Hindlimb muscle (tissue), 1 donor: ENCODE measurements at places on chromosomes 3 and 15. TPM values are rescaled to one million over a fixed set of nuclear protein-coding genes. Genes with fewer than 3 reads are reported as not detected.

Gene HTR3E
- polyA plus RNA-seq, result 0.14 TPM

Gene THRB
- polyA plus RNA-seq, result 1.3 TPM

Gene ZBTB20
- polyA plus RNA-seq, result 5.1 TPM

Gene KAT2B
- polyA plus RNA-seq, result 22.0 TPM

Gene LXN
- polyA plus RNA-seq, result 17.8 TPM

Gene AGBL1
- 11.7 TPM for polyA plus RNA-seq

Gene APOD
- polyA plus RNA-seq, result 36.5 TPM

Gene FOXL2NB
- polyA plus RNA-seq, result 0.08 TPM

Gene FMN1
- 1.6 TPM for polyA plus RNA-seq

Gene AQP9
- polyA plus RNA-seq, result 0.12 TPM

Gene FURIN
- 35.3 TPM for polyA plus RNA-seq

Gene CCDC54
- 3.8 TPM for polyA plus RNA-seq

Gene CEP70
- polyA plus RNA-seq, result 19.0 TPM

Gene XCR1
- 0.35 TPM for polyA plus RNA-seq

Gene KCNAB1
- 3.8 TPM for polyA plus RNA-seq

Gene SLC38A3
- 3.3 TPM for polyA plus RNA-seq

Gene GABRB3
- polyA plus RNA-seq, result 2.3 TPM

Gene TERC
- polyA plus RNA-seq, result not detected

Gene PLA2G4D
- 0.08 TPM for polyA plus RNA-seq

Gene B3GALNT1
- 18.2 TPM for polyA plus RNA-seq

Gene CHDH
- 0.97 TPM for polyA plus RNA-seq

Gene LSAMP
- polyA plus RNA-seq, result 8.6 TPM

Gene EPHB3
- polyA plus RNA-seq, result 42.4 TPM

Gene SKOR1
- polyA plus RNA-seq, result 0.67 TPM

Gene SLC22A13
- polyA plus RNA-seq, result 0.18 TPM

Gene TMCO5A
- polyA plus RNA-seq, result not detected

Gene ANKUB1
- polyA plus RNA-seq, result not detected

Gene ESYT3
- polyA plus RNA-seq, result 15.9 TPM

Gene PCOLCE2
- 1.0 TPM for polyA plus RNA-seq

Gene ATP8B4
- 4.3 TPM for polyA plus RNA-seq

Gene CLDN18
- polyA plus RNA-seq, result 0.44 TPM

Gene FGF12
- polyA plus RNA-seq, result 2.9 TPM

Gene DNAH12
- polyA plus RNA-seq, result 0.50 TPM

Gene RTP4
- polyA plus RNA-seq, result 0.25 TPM

Gene GPR62
- 0.67 TPM for polyA plus RNA-seq

Gene KNL1
- 9.0 TPM for polyA plus RNA-seq

Gene IL5RA
- not detected for polyA plus RNA-seq

Gene KNG1
- polyA plus RNA-seq, result 0.06 TPM

Gene NR2C2
- polyA plus RNA-seq, result 37.2 TPM

Gene NPAP1
- not detected for polyA plus RNA-seq

Gene GPR149
- 0.14 TPM for polyA plus RNA-seq

Gene LRRC31
- not detected for polyA plus RNA-seq

Gene DUOXA1
- 0.28 TPM for polyA plus RNA-seq

Gene MTFMT
- polyA plus RNA-seq, result 10.3 TPM
